ENCODE measurements at places on chromosomes 1 and 21.
A peak's percentile ranks its signal among the peaks of the same experiment; 100 is the strongest.

DNA sequence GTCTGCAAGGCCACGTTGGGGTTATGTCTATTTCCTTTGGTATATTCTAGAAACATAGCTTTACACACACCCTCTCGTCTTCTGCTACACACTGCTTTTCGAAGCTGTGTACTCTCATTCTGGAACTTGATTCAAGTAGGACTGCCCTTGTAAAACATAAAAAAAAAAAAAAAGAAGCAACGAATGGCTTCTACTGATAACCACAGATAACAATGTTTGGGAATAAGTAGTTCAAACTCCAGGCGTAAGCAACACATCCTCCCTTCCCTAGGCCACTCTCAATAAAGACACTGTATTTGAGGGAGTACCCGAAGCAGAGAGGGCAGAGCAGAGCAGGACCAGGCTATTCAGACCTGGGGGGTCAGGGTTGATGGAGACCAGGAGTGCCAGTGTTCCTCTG lies 496.7 kb downstream of the MATN1 start:
- no peak for DNase-seq

- no peak for DNase-seq
These were observed 1.4 kb downstream of the MASP2 start for GRCh38 chr1:11045428-11046269.

DNA sequence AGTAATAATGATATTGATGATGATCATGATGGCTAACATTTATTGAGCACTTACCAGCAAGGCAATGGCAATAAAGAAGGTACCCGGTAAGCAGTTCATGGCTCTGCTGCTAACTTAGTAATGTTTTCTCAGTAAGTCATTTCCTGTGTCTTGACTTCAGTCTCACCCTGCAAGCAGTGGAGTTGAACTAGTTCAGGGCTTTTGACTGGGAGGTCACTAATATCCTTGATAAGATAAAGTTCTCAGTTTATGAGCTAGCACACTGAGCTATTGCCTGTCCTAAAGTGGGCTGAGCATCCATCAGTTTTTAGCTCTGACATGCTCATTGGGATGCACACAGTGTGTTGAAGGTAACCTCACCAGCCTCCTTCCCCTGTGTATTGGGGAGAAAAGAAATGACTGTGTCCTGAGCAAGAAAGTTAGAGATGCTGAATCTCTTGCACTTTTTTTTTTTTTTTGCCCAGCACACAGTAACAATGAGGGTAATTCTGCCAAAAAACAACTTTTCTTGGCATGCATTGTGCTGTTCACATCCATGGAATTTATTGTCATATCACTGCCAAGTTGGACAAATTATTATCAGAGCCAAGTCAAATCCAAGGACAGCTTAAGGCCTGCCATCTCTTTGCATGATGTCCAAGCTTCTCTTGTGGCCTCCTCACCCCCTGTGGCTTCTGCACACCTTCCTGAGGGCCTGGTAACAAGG lies 55.5 kb upstream of the GADD45A start:
- DNase-seq = peak; percentile 62

DNA sequence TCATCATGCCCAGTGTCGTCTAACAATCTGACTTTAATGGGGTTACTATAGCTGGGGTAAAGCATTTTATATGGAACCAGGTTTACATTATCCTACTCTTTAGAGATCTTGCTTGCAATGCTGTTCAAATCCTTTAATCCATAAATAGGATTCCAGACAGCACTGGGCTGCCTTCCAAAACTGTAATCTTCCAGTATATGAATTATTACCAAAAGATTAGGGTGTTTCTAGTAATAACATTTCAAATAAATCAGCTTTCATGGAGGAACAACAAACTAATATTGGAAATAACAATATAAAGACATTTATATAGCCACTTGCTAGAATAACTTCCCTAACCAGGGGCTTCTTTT lies 88.6 kb upstream of the PLXNA2 start:
- no peak for DNase-seq

DNA sequence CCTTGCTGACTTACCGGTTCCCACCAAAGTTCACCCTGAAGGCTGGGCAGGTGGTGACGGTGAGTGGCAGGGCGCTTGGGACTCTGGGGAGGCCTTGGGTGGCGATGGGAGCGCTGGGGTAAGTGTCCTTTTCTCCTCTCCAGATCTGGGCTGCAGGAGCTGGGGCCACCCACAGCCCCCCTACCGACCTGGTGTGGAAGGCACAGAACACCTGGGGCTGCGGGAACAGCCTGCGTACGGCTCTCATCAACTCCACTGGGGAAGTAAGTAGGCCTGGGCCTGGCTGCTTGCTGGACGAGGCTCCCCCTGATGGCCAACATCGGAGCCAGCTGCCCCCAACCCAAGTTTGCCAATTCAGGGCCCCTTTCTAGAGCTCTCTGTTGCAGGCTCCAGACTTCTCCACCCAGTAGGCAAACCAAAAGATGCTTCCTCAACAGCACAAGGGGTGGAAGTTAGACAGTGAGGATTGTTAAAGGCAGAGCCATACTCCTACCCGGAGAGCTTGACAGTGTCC lies 16.4 kb upstream of the SEMA4A start:
- no peak for DNase-seq

- no peak for DNase-seq
These were observed 57.6 kb downstream of the ZNHIT6 start for GRCh38 chr1:85650645-85651044.

DNA sequence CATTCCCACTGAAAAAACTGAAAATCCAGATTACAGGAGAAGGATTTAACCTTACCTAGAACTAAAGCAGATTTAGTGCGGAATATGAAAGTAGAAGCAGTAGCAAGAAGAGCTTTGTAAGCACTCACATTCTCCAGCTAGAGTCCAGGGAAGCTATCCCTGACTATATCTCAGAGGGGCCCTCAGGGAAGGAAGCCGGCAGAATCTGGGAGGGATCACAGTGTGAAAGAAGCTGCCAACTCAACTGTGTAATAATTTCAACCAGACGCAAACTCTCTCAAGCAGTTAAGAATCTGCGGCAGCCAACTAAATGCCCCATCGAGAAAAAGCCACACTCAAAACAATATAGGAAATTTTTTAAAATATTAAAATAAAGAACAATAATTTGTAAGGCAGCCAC lies 163.8 kb downstream of the EIF4G3 start:
- no peak for DNase-seq

- no peak for DNase-seq
These were observed 3.4 kb downstream of the BLZF1 start for GRCh38 chr1:169371404-169371803.
